ENCODE measurements at places on chromosomes 2 and 18.

DNA sequence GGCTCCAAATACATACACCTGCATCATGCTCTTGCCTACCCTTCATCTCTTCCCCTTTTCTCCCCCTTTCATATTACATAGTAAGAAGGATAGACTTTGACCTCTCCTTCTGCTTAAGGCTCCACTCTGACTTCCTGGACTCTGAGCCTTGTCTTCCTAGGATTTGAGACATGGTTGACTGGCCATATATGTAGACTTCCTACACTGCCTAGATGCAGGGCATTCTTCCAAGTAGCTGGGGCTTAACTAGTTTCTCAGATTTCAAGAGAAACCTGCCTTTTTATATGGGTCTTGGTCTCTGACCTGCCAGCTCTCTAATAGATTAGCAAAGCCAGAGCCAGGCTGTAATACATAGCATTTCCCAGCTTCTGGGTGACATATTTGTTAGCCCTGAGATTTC lies 35.4 kb upstream of the CYP26B1 start:
- no peak for DNase-seq

DNA sequence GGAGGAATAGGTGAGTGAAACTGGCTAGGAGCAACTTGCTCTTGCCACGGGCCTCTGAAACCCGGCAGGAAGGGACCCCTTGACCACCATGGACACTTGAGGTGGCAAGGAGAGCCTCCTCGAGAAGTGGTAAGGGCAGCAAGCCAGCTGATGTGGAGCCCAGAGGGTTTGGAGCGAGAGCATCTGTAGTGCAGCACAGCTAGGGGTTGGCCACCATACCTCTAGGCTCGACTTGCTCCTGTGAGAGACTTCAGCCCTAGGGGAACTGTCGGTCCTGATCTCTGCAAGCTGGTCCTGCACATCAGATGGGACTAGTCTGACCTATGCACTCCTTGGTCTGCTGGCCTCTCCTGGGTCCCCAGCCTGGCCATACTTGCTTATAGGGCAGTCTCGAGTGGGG lies 158.4 kb downstream of the CCDC178 start:
- DNase-seq, result no peak

DNA sequence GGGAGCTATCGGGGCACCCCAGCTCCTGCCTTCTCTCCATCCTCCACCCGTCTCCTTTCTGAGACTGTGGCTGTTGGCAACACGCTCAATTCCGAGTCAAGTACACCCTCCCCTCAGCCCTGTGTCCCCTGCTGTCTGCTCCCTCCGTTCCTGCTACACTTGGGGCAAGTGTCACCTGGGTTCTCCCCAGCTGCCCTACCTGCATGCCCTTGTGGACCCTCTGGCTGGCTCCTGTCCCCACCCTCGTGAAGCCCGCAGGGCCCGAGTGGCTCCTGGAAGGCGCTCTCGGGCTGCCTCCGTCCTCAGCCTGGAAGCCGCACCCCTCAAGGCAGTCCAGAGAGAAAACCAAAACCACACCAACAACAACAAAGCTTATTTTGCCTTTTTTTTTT lies 33.9 kb downstream of the PDIA6 start:
- no peak for DNase-seq

DNA sequence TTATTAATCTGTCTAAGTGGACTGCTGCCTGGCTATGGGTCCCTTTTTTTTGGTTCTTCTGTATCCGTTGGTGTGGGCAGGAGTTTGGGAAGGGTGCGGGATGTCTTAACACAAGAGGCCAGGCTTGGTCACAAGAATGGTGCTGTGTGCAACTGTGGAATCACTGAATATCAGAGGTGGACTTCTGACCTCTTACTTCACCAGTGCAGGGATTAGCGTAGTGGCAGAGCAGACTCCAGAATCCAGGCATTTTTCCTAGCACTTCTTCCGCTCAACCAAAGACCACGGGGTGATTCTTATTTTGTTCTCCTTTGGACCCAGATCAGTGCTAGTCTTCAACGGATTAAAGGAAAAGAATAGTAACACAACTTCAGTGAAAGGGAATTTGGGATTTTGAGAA lies 254.3 kb upstream of the TNP1 start:
- DNase-seq, result no peak

GRCh38 chr2:159071190-159071915 lies 102.9 kb downstream of the TANC1 start:
- no peak for DNase-seq

DNA sequence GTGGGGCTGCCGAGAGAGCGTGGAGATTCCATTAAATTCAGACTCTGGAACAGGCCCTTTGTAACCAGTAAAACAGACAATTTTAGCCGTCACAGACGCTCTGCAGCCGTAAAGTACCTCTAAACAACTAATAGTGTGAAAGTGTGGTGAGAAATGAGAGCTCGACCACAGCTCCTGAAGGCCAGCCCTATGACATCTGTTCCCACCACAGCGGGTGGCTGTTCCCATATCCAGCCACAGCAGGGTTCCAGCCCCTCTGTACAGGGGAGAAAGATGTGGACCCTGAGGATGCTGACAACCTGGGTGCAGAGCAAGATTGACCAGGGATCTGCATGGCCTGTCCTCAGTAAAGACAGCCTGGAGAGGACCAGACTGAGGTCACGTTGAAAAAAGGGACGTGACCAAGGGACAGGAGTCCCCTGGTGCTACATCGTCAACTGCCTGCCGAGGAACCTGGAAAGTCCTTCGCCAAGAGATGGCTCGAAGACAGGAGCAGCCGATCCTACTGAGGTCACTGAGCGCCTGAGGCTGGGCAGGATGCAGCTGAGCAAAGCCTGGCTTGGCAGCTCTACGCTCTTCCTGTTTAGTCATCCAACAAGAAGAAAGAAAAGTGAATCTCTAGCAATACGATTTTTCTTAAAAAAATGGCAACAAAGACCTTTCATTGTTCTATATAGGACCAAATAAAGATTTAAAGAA lies 831.7 kb downstream of the RNF144A start:
- DNase-seq, result peak; percentile 7

- DNase-seq, result peak; percentile 36
Measured at GRCh38 chr2:100954044-100954420, 48.1 kb upstream of the RPL31 start.

GRCh38 chr2:71691747-71692441 lies 238.5 kb downstream of the DYSF start:
- peak; percentile 78 for DNase-seq

GRCh38 chr2:120388222-120389035 lies 42.5 kb downstream of the INHBB start:
- no peak for DNase-seq

DNA sequence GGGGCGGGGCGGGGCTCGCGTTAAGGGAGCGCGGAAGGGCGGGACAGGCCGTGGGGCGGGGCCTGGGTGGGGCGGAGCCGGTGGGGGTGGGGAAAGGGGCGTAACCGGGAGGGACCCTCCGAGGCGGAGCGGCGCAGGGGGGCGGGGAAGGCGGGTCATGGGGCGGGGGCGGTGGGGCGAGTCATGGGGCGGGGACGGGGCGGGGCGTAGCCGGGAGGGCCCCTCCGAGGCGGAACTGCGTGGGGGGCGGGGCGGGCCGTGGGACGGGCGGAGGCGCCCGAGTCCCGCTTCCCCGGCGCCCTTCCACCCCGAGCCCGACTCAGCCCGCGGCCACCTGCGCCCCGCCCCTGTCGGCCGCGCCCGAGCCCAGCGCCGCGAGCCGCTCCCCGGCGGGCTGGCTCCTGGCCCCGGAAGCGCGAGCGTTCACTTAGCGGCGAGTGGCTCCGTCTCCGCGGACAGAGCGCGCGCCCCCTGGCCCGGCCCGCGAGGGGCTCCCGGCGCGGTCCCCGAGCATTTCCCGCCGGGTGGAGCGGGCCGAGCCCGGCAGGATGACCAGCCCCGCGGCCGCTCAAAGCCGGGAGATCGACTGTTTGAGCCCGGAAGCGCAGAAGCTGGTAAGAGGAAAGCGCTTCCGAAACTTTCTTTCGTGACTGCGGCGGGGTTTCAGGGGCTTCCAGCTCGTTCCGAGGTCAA lies 64.7 kb downstream of the LRRFIP1 start:
- DNase-seq, result peak; percentile 70

- DNase-seq, result no peak
Measured at GRCh38 chr18:4016391-4017049, 438.6 kb downstream of the DLGAP1 start.

- DNase-seq, result no peak
Measured at GRCh38 chr18:80198994-80199748, 48.1 kb downstream of the PARD6G start.

GRCh38 chr2:136151021-136151971 lies 33.3 kb upstream of the CXCR4 start:
- no peak for DNase-seq

DNA sequence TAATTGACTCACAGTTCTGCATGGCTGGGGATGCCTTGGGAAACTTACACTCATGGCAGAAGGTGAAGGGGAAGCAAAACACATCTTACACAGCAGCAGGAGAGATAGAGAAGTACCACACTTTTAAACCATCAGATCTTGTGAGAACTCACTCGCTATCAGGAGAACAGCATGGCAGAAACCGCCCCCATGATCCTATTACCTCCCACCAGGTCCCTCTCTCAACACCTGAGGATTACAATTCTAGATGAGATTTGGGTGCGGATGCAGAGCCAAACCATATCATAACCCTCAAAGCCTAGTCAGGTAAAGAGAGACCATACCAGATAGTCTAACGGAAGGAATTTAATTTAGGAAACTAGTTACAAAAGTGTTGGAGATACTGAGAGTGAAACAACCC lies 182.6 kb upstream of the ACVR2A start:
- no peak for DNase-seq

DNA sequence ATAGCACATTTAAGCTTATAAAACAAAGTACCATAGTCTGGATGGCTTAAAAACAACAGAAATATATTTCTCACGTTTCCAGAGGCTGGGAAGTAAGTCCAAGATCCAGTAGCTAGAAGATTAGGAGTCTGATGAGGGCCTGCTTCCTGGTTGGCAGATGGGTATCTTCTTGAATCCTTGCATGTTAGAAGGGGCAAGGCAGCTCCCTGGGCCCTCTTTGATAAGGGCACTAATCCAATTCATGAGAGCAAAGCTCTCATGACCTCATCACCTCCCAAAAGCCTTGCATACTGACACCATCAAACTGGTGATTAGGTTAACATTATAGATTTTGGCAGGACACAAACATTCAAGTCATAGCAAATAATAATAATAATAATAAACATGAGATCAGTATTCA lies 146.4 kb downstream of the CCDC102B start:
- DNase-seq, result peak; percentile 22

DNA sequence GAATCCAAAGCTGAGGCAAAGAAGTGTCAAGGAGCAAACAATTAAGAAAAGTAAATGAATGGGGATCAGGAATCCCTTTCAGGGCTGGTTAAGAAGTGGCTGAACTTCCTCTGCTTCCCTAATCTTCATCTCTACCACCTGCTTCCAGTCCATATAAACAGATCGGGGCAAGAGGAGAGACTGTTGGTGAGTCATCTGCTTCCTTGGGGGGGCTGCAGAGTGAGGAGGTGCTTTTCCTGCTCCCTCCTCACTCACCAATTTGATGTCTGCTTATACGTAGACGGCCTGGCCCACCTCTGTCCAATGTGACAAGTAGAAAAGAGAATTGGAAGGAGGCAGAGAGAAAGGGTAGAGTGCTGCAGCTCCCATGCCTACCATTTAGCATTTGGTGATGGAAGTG lies 68.4 kb downstream of the NAB1 start:
- no peak for DNase-seq

DNA sequence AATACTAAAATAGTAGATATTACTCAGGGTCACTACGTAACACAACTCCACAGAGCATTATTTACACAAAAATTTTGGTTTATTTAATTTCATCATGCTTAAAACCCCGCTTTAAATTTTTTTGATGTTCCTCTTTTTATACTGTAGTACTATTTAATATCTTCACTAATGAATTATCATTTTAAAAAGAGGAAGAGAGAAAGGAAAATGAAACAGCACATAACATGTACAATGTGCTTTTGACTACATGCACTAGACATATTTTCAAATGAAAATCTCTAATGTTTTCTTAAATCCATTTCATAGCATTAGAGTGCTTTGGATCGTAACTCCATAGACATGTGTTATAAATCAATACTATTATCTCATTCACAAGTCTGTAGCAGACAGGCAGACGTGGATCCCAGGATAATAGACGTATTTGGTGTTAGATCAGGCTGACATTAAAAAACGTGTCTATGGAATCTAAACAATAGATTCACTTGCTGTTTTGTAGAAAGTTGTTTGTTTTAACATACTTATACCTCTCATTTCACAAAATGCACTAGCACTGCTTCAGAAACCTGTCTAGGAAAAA lies 897.0 kb downstream of the CPS1 start:
- no peak for DNase-seq

- no peak for DNase-seq
Measured at GRCh38 chr2:46945671-46946070, 30.1 kb upstream of the MCFD2 start.

GRCh38 chr2:235421618-235422017 lies 72.2 kb upstream of the AGAP1 start:
- no peak for DNase-seq

All from ELF-1 (cell line).